CD14-positive monocyte (primary cell): ENCODE measurements at places on chromosomes 7 and 10. TPM values are rescaled to one million over a fixed set of nuclear protein-coding genes. Genes with fewer than 3 reads are reported as not detected.

Gene VPS37D
- not detected in 2 replicates for polyA plus RNA-seq

Gene PIK3CG
- polyA plus RNA-seq = 31.2 TPM

Gene STEAP1B
- polyA plus RNA-seq = 0.16 TPM

Gene FUOM
- polyA plus RNA-seq = 29.8 and 60.2 TPM in 2 replicates

Gene SPDYE6
- not detected in 2 replicates for polyA plus RNA-seq

Gene ADAM8
- polyA plus RNA-seq = 72.8 TPM

Gene SNX10
- 219 TPM for polyA plus RNA-seq

GRCh38 chr7:108001764-108002725 lies 916 bp downstream of the LAMB1 start:
- DNase-seq = no peak
- no peak overlapping the region for H3K4me3 ChIP-seq
- no peak overlapping the region for H3K27ac ChIP-seq
- H3K27me3 ChIP-seq = peaks cover 48% of the 10 kb centered on the region
- peaks cover 26% of the 10 kb centered on the region for H3K4me1 ChIP-seq

- no peaks in the 10 kb centered on the region for H3K27me3 ChIP-seq
- H3K27ac ChIP-seq = peak overlapping the region; percentile 80
- DNase-seq = peak; percentile 96
- peaks cover 7% of the 10 kb centered on the region for H3K4me1 ChIP-seq
- H3K36me3 ChIP-seq = no peaks in the 10 kb centered on the region
- no peak overlapping the region for H3K4me3 ChIP-seq
Observed at GRCh38 chr7:2820508-2820934, 23.6 kb downstream of the GNA12 start.

GRCh38 chr7:128893251-128894100 lies 17.0 kb downstream of the KCP start:
- DNase-seq = no peak
- H3K27ac ChIP-seq = no peak overlapping the region
- H3K27me3 ChIP-seq = peaks cover 11% of the 10 kb centered on the region
- H3K4me3 ChIP-seq = no peak overlapping the region

GRCh38 chr10:97004591-97004990 lies 172.5 kb downstream of the LCOR start:
- DNase-seq = no peak
- H3K4me1 ChIP-seq = no peaks in the 10 kb centered on the region
- H3K27ac ChIP-seq = no peak overlapping the region

- H3K4me1 ChIP-seq = no peaks in the 10 kb centered on the region
- H3K36me3 ChIP-seq = peaks cover 100% of the 10 kb centered on the region
- no peak for DNase-seq
- H3K4me3 ChIP-seq = no peak overlapping the region
- no peak overlapping the region for H3K27ac ChIP-seq
Observed at GRCh38 chr10:14910953-14911352, 32.3 kb downstream of the SUV39H2 start.

DNA sequence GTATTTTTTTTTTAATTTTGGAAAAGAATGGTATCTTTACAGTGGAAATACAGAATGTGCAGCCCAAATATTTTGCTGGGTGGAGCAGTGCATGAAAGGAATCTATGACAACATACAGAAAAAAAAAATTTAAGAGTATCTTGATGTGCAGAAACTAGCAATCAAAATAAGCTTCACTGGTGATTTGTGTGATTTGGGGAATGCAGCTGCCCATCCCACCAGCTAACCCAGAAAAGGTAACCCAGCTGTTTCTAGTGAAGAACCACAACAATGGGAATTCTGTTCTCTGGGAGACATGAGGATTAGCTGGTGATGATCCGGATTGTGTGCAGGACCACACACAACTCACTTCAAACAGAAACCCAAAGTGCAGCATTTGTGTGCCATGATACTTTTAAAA lies 375.5 kb downstream of the SEMA3D start:
- H3K36me3 ChIP-seq = no peaks in the 10 kb centered on the region
- no peaks in the 10 kb centered on the region for H3K4me1 ChIP-seq
- H3K4me3 ChIP-seq = no peak overlapping the region
- no peak overlapping the region for H3K27ac ChIP-seq
- H3K27me3 ChIP-seq = no peaks in the 10 kb centered on the region
- no peak for DNase-seq

- DNase-seq = peak; percentile 2
- no peaks in the 10 kb centered on the region for H3K4me1 ChIP-seq
Observed at GRCh38 chr7:32062150-32062549, 8.1 kb downstream of the PDE1C start.

GRCh38 chr7:43834463-43835251 lies 34.7 kb downstream of the MRPS24 start:
- H3K36me3 ChIP-seq = no peaks in the 10 kb centered on the region
- peaks cover 10% of the 10 kb centered on the region for H3K4me1 ChIP-seq
- peak overlapping the region; percentile 64 for H3K4me3 ChIP-seq
- H3K27me3 ChIP-seq = no peaks in the 10 kb centered on the region

GRCh38 chr10:119542988-119543813 lies 682 bp upstream of the RGS10 start:
- H3K4me1 ChIP-seq = peaks cover 47% of the 10 kb centered on the region
- no peak overlapping the region for H3K27ac ChIP-seq
- H3K4me3 ChIP-seq = peak overlapping the region; percentile 67

GRCh38 chr10:62911210-62911963 lies 95.2 kb upstream of the EGR2 start:
- H3K27me3 ChIP-seq = peaks cover under 1% of the 10 kb centered on the region
- H3K4me1 ChIP-seq = no peaks in the 10 kb centered on the region
- H3K36me3 ChIP-seq = no peaks in the 10 kb centered on the region
- no peak overlapping the region for H3K4me3 ChIP-seq
- no peak overlapping the region for H3K27ac ChIP-seq

DNA sequence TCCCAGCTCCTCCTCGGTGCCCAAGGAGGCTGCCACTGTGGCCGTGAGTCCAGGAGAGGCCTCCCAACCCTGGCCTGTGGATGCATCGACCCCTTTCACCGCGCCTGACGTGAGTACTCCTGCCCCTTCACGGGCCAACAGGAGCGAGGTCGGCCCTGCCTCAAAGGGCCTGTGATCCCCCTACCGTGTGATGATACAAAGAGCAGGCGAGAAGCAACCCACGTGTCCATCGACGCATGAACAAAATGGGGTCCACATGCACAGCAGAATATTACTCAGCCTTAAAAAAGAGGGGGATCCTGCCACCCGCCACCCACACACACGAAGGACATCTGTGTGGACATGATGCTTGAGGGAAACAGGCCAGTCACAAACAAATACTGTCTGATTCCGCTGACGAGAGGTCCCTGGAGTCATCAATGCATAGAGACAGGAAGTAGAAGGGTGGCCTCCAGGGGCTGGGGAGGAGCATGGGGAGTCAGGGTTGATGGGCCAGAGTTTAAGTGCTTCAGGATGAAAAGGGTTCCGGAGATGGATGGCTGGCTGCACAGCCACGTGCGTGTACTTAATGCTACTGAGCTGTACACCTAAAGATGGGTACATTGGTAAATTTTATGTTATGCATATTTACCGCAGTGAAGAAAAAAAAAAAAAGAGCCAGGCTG lies 151.9 kb downstream of the PRKAG2 start:
- H3K27me3 ChIP-seq = no peaks in the 10 kb centered on the region
- H3K4me1 ChIP-seq = peaks cover 15% of the 10 kb centered on the region
- no peak for DNase-seq
- H3K27ac ChIP-seq = no peak overlapping the region
- H3K36me3 ChIP-seq = peaks cover 9% of the 10 kb centered on the region
- no peak overlapping the region for H3K4me3 ChIP-seq

DNA sequence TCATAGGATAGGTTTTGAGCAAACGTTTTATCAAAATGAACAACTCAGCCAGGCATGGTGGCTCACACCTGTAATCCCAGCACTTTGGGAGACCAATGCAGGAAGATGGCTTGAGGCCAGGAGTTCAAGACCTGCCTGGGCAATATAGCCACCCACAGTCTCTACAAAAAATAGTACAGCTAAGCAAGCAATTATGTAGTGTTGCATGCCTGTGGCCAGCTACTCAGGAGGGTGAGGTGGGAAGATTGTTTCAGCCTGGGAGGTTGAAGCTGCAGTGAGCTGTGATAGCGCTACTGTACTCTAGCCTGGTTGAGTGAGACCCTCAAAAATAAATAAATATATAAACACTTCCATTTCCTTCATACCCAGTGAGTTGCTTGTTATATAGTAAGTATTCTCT lies 67.1 kb downstream of the LSMEM1 start:
- H3K4me3 ChIP-seq = no peak overlapping the region
- no peaks in the 10 kb centered on the region for H3K4me1 ChIP-seq
- no peak for DNase-seq
- H3K36me3 ChIP-seq = no peaks in the 10 kb centered on the region
- no peaks in the 10 kb centered on the region for H3K27me3 ChIP-seq

GRCh38 chr7:41167836-41168235 lies 535.1 kb downstream of the INHBA start:
- no peak overlapping the region for H3K4me3 ChIP-seq
- H3K4me1 ChIP-seq = no peaks in the 10 kb centered on the region
- H3K27ac ChIP-seq = no peak overlapping the region

- H3K4me3 ChIP-seq = no peak overlapping the region
- peak; percentile 30 for DNase-seq
- H3K27me3 ChIP-seq = no peaks in the 10 kb centered on the region
- H3K4me1 ChIP-seq = peaks cover 19% of the 10 kb centered on the region
- no peak overlapping the region for H3K27ac ChIP-seq
Observed at GRCh38 chr10:6409971-6410643, 170.0 kb downstream of the PRKCQ start.

DNA sequence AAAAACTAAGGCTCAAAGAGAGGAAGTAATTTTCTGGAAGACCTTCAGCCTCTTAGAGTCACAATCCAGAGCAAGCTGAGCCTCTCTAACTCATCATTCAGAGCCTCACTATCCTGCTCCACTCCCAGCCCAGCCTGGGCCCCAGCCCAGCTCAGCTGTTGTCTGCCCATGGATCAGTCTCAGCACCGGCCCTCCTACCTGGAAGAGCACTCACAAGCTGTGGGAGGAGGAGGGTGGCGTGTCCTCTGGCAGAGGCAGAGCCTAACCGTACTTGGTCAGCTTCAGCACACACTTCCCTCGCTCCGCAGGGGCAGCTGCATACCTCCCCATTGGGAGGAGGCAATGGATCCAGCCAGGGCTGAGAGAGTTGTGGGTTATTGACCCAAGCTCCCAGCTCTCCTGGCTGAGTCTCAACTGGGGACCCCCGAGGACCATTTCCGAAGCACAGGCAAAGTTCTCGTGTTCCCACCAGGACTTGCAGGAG lies 66.7 kb upstream of the GPR26 start:
- H3K27ac ChIP-seq = no peak overlapping the region
- no peaks in the 10 kb centered on the region for H3K27me3 ChIP-seq
- no peak overlapping the region for H3K4me3 ChIP-seq
- H3K36me3 ChIP-seq = no peaks in the 10 kb centered on the region
- no peak for DNase-seq

- DNase-seq = no peak
- no peaks in the 10 kb centered on the region for H3K4me1 ChIP-seq
- H3K27ac ChIP-seq = no peak overlapping the region
- no peak overlapping the region for H3K4me3 ChIP-seq
Observed at GRCh38 chr10:72793752-72794151, 99.8 kb upstream of the OIT3 start.

DNA sequence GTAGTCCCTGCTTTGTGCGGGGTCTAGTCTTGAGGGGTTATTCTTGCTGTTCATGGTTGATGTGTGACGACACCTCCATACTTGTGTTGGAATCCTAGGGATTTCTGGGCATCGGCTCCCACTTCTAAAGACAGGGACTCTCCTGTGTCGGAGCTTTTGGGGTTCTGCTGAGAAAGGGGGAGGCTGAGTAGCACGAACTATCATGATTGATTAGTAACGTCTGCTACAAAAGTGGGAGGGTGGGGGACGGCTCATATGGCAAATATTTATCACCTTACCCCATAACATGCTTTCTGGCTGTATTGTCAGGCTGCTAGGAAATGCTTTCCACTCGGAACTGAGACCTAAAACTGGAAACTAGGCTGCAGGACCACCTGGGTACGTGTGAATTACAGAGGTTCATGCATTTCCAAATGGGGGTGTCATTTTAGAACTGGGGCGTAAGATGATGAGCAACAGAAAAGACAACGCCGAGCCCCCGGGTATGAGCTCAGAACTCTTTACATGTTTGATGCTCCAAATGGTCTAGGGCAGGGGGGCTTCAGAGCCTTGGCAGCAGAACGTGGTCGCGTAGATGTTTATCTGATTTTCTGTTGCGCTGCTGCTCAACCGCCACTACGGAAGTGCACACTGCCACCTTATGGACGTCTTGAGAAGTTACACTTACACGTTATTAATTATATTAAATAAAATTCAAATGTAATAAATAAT lies 15.1 kb upstream of the NME8 start:
- no peaks in the 10 kb centered on the region for H3K36me3 ChIP-seq
- no peaks in the 10 kb centered on the region for H3K27me3 ChIP-seq
- DNase-seq = peak; percentile 68
- peaks cover 19% of the 10 kb centered on the region for H3K4me1 ChIP-seq
- no peak overlapping the region for H3K27ac ChIP-seq
- peak overlapping the region; percentile 73 for H3K4me3 ChIP-seq
